ENCODE measurements at places on chromosomes 3 and 15.

GRCh38 chr3:37520907-37521341, 340.8 kb upstream of the CTDSPL start:
- DNase-seq: no peak

- DNase-seq: no peak
These were observed 23.3 kb upstream of the FSTL1 start for GRCh38 chr3:120473896-120474675.

- no peak for DNase-seq
These were observed 269.4 kb upstream of the SUCLG2 start for GRCh38 chr3:67923796-67924195.

DNA sequence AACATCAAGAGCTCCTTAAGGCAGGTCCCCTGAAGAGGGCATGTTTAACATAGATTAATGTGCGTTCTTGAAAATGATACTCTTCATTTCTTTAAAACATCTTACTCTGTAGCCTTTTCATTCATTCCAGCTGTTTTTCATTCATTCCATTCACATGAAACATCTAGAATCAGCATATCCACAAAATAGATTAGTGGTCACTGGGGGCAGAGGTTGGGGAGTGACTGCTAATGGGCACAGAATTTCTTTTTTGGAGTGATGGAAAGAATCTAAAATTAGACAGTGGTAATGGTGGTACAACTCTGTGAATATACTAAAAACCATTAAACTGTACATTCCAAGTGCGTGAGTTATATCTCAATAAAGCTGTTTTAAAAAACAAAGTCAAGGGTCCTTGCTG, 15.4 kb upstream of the CXCR6 start:
- no peak for DNase-seq

DNA sequence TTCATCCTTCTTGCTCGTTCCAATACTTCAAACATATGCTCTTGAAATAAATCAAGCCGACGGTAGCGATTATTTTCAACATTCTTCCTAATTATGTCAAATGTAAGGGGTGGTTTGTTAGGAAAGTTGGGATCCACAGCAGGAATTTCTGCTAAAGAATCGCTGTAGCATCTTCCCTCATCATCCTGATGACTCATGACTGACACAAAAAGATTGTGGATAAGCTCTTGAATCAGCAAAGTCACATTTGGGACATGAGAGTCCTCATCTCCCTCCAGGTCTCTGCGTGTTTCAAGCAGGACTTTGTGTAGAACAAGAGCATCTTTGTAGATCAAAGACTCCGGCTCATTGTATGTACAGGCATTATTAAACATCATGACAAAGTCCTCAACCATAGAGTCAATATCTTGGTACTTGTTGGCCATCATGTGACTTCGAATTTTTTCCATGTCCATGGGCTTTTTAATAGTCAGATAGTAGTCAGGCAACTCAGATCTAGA, 73.0 kb downstream of the UQCC5 start:
- DNase-seq: no peak

- DNase-seq: no peak
These were observed 7.0 kb upstream of the NIPA2 start for GRCh38 chr15:22831473-22831872.

- DNase-seq: no peak
These were observed 120.6 kb downstream of the CD47 start for GRCh38 chr3:107969994-107970819.

GRCh38 chr15:43286074-43286473, 19.3 kb upstream of the TGM5 start:
- DNase-seq: no peak

GRCh38 chr15:39030291-39031070, 465.9 kb upstream of the RASGRP1 start:
- DNase-seq: no peak

DNA sequence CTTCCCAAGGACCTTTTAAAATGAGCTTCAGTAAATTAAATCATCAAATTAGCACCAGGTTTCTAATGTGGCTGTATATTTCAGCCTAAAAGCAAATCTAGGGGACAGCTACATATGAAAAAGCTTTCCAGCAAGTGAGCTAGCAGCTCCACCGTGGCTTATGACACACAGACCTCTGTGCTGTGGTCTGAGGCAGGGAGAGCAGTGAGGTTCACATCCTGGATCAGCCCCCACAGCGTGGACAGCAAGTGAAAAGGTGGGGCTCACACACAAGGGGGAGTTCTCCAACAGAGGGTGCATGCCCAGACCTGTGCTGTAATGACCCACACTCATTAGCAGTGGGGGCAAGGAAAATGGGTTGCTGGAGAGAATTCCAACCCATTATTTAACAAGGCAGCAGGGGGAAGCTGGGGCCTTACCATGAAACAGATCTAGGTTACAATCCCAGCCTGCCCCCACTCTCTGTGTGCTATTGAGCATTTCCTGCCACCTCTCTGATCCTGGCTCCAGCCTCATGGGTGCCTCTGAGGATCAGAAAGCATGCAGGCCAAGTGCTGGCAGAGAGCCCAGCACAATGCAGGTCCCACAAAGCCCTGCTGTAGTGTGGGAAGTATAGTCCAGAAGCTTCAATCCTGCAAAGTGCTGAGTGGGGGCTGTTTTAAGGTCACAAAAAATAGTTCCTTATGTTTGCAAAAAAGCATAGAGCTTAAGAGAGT, 48.2 kb downstream of the RASGRF1 start:
- no peak for DNase-seq

GRCh38 chr3:153313302-153313965, 151.4 kb downstream of the RAP2B start:
- DNase-seq: no peak

Data from substantia nigra (tissue), 51 donors.